ENCODE measurements at places on chromosomes 1 and 21. TPM values are rescaled to one million over a fixed set of nuclear protein-coding genes. Genes with fewer than 3 reads are reported as not detected.

DNA sequence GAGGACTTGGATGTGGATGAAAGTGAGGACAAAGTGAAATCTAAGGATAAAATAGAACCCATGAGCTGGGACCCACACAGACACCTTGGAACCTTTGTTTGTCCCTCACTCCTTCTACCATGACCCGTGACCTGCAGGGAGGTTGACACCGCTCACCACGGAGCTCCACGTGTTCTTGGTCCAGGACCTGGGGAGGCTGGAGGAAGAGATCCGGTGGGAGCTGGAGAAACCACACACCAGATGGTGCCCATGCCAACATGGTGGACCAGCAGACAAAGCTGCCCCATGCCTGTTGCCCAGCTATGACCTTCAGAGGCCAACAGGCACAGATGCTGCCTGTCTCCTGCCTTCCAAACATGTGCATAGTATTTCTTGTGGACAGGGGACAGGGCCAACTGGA is 721.9 kb downstream of the PTPRU start:
- no peaks in the 10 kb centered on the region for H3K36me3 ChIP-seq
- H3K27me3 ChIP-seq = no peaks in the 10 kb centered on the region
- H3K27ac ChIP-seq = no peak overlapping the region
- no peak overlapping the region for H3K4me3 ChIP-seq
- DNase-seq = no peak
- no peaks in the 10 kb centered on the region for H3K4me1 ChIP-seq

Gene FCRL2
- total RNA-seq = not detected

Gene C1QC
- 128 TPM for total RNA-seq

GRCh38 chr1:188317894-188318293 is 1489.1 kb downstream of the PLA2G4A start:
- H3K4me3 ChIP-seq = no peak overlapping the region
- H3K4me1 ChIP-seq = no peaks in the 10 kb centered on the region

- no peak for DNase-seq
- H3K4me3 ChIP-seq = no peak overlapping the region
- no peaks in the 10 kb centered on the region for H3K27me3 ChIP-seq
- no peak overlapping the region for H3K27ac ChIP-seq
These were observed 11.0 kb upstream of the ZFP69B start for GRCh38 chr1:40439247-40439646.

Gene ASB17
- not detected for total RNA-seq

DNA sequence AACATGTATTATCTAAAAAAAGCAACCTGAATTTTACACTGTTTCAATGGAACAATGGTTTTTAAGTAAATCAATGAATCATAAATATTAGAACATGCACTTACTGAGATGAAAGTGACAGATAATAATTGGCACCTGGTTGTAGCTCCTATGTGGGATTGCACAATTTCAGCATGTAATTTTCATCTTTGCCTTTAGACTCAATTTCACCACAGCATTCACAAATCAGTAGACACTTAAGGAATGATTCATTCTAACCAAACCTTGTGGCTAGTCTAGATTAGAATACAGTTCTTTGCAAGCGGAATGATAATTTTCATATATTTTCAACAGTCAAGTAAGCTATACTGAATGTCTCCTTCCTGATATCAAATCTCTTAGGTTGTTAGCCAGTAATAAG is 853.4 kb downstream of the KCNT2 start:
- no peaks in the 10 kb centered on the region for H3K27me3 ChIP-seq
- no peak for DNase-seq
- no peak overlapping the region for H3K27ac ChIP-seq
- H3K4me1 ChIP-seq = no peaks in the 10 kb centered on the region
- H3K4me3 ChIP-seq = no peak overlapping the region

DNA sequence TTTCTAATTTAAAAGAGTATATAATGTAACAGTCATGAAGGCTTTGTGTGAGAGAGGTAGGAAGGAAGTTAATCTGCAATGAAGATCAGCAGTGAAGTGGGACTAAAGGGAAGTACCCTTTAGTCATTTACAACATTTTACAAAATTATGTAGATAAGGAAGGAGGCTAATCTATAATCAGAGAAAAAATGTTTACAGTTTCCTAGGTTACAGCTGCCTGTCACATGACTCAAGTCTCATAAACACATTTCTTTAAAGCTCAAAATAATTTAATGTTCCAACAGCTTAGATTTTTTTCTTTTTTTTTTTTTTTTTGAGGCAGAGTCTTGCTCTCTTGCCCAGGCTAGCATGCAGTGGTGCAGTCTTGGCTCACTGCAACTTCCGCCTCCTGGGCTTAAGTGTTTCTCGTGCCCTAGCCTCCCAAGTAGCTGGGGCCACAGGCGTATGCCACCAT is 26.2 kb upstream of the CAP1 start:
- no peaks in the 10 kb centered on the region for H3K4me1 ChIP-seq
- H3K4me3 ChIP-seq = no peak overlapping the region
- H3K36me3 ChIP-seq = no peaks in the 10 kb centered on the region
- no peak for DNase-seq
- no peak overlapping the region for H3K27ac ChIP-seq

DNA sequence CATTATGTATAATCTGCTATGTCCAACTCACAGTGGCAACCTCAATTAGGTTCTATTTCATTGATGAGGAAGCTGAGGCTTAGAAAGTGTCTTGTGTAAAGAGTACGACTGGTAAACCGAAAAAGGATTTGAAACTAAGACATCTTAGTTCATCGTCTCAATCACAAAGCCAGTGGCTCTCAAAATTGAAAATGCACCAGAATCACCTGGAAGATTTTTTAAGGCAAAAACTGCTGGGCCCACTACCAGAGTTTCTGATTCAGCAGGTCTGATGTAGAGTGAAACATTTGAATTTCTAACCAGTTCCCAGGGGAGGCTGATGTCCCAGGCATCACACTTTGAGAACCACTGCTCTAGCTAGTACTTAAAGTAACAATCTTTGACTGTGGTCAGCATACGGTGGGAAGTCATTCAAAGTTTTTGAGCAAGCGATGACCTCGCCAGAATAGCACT is 5.2 kb upstream of the LRRC53 start:
- DNase-seq = no peak
- H3K36me3 ChIP-seq = no peaks in the 10 kb centered on the region
- no peaks in the 10 kb centered on the region for H3K4me1 ChIP-seq
- no peaks in the 10 kb centered on the region for H3K27me3 ChIP-seq
- no peak overlapping the region for H3K27ac ChIP-seq
- no peak overlapping the region for H3K4me3 ChIP-seq

DNA sequence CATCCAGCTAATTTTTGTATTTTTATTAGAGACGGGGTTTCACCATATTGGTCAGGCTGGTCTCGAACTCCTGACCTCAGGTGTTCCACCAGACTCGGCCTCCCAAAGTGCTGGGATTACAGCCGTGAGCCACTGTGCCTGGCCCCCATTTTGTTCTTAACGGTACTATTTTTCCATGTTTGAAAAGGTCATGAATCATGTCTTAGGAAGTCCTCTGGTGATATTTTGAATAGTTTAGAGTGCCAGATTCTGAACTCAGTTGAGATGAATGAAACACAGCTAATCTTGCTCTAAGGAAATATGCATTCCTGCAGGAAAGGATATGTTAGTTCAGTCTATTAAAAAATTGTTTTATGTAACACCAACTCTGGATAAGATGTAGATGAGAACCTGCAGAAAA is 62.6 kb upstream of the ATP2B4 start:
- H3K27me3 ChIP-seq = no peaks in the 10 kb centered on the region
- DNase-seq = no peak
- H3K36me3 ChIP-seq = no peaks in the 10 kb centered on the region

Gene SLAMF8
- 1.5 TPM for total RNA-seq

DNA sequence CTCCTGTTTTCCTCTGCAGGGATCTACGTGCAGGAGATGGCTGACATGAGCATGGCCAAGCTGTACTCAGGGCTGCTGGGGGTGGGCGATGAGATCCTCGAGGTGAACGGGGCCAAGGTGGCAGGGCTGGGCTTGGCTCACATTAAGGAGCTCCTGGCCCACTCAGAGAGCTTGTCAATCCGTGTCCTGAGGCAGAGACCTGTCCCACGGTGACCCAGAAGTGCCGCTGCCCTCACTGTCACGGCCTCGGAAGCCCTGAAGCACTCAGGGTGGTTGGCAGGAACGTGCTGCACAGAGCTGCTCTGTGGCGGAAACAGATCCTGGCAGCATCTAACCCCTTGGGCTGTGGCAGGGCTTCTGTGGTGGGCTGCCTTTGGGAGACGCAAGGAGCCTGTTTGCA is 37.6 kb downstream of the KIAA1614 start:
- no peak overlapping the region for H3K27ac ChIP-seq
- H3K4me1 ChIP-seq = peaks cover 62% of the 10 kb centered on the region
- no peak overlapping the region for H3K4me3 ChIP-seq

DNA sequence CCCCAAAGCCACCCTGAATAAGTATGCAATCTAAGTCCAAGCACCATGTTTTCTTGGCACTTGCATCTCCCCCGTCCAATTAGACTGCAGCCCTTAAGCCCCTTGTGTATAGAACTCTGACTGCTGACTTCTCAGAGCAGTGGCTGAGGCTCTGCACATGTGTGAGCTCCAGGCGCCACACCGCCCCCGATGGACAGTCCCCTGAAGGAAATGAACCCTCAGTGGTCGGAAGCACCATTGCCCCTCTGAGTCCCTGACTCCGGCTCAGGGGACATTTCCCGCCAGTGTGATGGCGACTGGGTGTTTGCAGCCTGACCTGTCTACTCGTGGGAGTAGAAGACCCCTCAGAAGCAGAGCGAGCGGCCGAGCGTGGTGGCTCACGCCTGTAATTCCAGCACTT is 37.2 kb upstream of the SCCPDH start:
- DNase-seq = no peak
- H3K4me3 ChIP-seq = no peak overlapping the region
- no peaks in the 10 kb centered on the region for H3K27me3 ChIP-seq
- H3K4me1 ChIP-seq = peaks cover 14% of the 10 kb centered on the region

Gene PDZK1
- total RNA-seq = 0.49 TPM

GRCh38 chr1:63917571-63918417 is 144.0 kb downstream of the ROR1 start:
- no peak overlapping the region for H3K27ac ChIP-seq
- H3K36me3 ChIP-seq = no peaks in the 10 kb centered on the region
- H3K27me3 ChIP-seq = no peaks in the 10 kb centered on the region

DNA sequence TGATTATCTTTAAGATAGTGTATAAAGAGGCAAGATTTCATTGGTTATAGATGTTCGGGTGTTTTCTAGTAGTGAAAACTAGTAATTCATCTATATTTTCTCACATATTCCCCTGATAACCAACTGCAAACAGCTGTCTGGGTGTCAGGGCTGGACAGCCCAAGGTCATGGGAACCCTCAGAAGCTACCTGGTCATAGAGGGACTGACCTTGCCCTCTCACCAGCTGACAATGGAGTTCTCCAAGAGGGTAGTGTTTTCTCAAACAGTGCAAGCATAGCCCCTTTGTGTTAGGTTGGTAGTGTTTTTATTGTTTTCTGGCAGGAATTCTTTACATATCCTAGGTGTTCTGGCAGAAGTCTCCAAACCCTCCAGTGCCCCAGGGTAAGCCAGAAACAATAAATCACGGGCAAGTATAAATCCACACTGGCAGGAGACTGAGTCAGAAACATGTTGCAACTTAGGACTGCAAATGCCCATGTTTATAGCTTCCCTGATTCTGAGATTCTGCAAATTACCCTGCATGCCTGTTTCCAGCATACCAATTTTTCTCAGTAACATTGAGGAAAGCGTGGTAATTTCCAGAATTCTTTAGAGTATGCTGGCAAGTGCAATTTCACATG is 82.8 kb upstream of the ATP1A1 start:
- no peak for DNase-seq
- H3K36me3 ChIP-seq = no peaks in the 10 kb centered on the region
- H3K27ac ChIP-seq = no peak overlapping the region
- H3K27me3 ChIP-seq = no peaks in the 10 kb centered on the region
- H3K4me3 ChIP-seq = no peak overlapping the region

DNA sequence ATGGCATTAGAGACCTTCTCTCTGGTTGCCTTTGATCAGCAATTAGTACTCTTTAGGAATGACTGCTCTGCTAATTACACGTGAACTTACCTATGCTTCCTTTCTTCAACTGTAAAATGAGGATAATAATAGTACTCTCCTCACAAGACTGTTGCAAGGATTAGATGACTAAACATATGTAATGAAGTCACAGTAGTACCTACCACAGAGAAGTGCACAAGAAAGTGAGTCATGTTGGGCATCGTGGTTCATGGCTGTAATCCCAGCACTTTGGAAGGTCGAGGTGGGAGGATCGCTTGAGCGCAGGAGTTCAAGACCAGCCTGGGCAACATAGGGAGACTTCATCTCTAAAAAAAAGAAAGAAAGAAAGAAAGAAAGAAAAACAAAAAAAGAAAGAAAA is 68.1 kb upstream of the AK4 start:
- H3K27me3 ChIP-seq = no peaks in the 10 kb centered on the region
- no peak overlapping the region for H3K4me3 ChIP-seq
- H3K36me3 ChIP-seq = no peaks in the 10 kb centered on the region
- H3K27ac ChIP-seq = no peak overlapping the region
- no peak for DNase-seq

Data from vagina (tissue), 2 donors.